Stimulated activated CD4-positive, alpha-beta T cell treated with anti-CD3 and anti-CD28 coated beads, Interleukin-15, amount 100 ng/mL, for 48 hours (primary cell): ENCODE measurements at places on chromosomes 2 and 18.

DNA sequence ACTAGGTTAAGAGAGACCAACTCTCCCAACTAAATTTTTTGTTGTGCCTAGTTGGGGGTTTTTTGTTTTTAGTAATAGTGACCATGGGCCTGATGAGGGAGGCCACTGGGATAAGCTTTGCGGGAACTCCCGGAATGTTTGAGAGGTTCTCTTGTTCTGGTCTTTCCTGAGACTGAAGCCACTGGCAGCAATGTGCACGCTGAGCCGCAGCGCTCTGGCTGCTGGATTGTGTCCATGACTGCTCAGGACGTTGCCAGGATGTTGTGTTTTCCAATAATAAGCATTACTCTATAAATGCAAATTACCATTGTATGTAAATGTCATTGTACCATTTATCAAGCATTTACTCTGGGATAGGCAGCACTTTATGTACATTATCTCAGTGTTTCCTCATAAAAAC, 126.1 kb downstream of the GALNT1 start:
- no peak for DNase-seq

- no peak for DNase-seq
Measured at GRCh38 chr2:12192762-12193161, 446.3 kb downstream of the LPIN1 start.

DNA sequence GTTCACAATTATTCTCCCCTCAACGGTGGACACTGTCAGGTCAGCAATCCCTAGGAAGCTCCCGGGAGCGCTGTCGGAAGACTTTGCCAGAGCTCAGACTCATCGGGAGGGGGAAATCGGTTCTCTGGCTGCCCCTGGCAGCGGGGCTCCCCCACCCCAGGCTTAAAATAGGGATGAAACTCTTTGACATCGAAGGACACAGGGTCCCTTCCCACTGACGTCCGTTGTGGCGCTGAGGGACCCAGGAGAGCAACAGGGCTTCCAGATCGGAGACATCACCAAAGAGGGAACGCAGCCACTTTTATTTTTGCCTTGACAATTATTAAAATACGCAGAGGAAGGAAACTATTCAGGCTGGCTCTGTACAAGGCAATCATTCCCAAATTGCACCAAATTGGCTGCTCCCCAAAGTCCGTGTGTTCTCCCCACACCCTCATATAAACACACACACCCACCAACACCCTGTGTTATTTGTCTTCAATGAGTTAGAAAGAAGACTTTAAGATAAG, 249.0 kb downstream of the CDH20 start:
- no peak for DNase-seq

- no peak for DNase-seq
Measured at GRCh38 chr2:74886811-74887210, 52.9 kb downstream of the HK2 start.

- no peak for DNase-seq
Measured at GRCh38 chr2:208064220-208064961, 39.1 kb upstream of the PLEKHM3 start.

DNA sequence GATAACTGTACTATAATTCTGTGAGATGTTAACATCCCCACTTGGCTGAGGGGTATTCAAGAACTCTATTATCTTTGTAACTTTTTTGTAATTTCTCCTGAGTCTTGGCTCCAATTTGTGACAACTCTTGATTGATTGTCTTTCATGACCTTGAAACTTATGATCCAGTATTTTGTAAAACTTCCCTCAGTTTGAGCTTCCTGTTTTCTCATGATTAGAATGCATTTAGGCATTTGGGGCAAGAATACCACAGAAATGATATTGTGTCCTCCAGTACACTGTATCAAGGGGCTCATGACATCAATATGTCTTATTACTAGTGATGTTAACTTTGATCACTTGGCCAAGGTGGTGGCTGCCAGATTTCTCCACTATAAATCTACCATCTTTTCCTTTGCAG, 37.4 kb downstream of the PNO1 start:
- no peak for DNase-seq

DNA sequence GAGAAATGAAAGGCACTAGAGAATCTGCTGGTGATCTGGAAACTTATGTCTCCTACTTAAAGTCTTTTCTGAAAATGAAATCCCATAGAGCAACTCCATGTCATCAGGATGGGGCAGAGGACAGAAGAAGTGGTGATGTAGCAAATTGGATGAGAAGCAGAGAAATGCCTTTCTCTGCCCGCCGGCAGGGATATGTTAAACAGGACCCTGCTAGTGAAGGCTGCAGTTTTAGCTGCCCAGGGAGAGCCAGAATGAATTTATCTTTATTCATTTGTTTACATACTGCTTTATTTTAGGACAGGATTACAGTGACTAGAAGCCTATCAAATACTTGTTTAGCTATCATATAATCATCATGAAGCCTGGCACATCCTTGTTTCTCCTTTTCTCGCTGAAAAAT, 247.0 kb downstream of the DOK6 start:
- DNase-seq, result no peak

DNA sequence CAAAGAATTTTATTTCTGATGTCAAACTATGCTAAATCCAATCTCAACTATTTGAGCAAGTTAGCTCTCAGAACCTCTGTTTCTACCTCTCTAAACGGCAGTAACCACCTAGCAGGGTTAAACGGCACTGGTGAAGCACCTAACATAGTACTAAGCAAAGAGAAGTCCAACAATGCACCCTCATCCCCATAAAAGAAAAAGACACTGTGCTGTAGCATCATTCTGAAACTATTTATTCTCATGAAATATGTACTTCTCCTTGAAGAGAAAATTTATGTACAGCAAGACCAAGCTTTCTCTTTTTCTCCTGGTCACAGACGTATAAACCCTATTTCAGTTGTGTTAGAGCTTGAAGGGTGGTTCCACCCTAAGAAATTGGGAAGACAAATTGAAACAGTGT, 4.8 kb downstream of the MEX3C start:
- no peak for DNase-seq

DNA sequence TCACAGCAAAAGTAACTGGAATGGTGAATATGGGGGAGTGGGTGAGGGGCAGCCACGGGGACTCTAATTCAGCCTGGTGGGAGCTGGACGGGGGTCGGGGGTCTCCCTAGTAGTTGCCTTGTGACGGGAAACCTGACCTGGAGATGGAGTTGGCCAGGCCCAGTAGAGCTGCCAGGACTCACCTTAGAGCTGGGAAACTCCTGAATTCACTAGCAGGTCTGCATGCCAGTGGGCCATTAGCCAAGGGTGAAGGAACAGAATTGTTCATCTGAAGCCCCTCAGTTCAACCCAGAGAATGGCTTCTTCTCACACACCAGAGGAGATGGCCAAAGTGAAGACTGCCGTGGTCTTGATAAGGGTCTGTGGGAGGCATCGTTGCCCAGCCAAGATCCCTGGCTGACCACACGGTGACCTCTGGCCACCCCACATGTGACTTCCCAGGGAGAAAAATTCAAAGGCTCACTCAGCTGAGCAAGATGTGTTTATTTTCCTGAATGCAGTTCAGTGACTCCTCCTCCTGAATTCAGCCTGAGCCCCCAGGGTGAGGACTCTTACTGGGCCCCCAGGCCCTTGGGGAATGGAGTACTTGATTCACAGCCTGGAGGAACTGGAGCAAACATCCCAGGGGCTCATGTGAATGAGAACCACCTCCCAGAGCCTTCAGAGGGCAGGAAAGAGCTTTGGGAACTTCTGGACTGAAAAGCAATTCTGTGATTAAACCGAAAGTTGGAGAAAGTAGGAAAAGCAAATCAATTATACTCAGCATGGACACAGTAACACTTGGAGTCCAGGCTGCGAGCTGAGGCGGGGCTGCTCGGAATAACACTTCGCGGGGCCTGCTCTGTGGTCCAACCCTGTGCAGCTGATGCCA, 25.2 kb downstream of the MOCOS start:
- DNase-seq, result no peak

GRCh38 chr2:189526241-189526640, 54.3 kb downstream of the SLC40A1 start:
- no peak for DNase-seq

DNA sequence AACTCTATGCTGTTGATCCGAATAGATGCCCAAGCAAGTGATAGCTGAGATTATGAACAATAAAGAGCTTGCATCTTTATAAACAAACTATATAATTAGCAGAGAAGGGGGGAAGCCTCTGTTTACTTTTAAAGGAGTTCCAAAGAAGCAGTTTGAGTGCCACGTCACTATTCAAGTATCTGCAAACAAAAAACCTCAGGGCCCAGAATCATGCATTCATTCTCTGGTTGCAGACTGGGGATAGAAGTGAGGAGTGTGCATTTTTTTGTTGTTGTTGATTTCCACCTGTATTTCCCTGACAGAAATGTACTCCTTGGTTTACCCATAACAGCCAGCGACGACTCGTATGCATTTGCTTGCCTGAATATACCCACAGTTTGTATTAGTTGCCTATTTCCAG, 264.3 kb downstream of the PTGR3 start:
- no peak for DNase-seq

GRCh38 chr2:237171881-237172280, 86.2 kb downstream of the COPS8 start:
- DNase-seq, result no peak

- no peak for DNase-seq
Measured at GRCh38 chr2:236558993-236559978, 10.3 kb upstream of the ACKR3 start.

DNA sequence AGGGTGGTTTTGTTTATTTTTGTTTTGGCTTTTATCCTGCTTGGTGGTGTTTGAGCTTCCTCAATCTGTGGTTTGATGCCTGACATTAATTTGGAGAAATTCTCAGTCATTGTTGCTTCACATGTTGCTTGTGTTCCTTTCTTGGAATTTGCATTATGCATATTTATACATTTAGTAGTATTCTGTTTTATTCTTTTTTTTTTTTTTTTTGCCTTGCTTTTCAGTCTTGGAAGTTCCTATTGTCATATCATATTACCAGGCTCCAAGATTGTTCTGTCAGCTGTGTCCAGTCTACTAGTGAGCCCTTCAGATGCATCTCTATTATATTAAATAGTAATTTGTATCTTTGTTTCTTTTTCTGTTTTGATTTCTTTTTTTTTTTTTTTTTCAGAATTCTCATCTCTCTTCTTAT, 77.0 kb downstream of the EPC2 start:
- no peak for DNase-seq

- DNase-seq, result no peak
Measured at GRCh38 chr2:85091838-85092237, 41.4 kb upstream of the TCF7L1 start.

DNA sequence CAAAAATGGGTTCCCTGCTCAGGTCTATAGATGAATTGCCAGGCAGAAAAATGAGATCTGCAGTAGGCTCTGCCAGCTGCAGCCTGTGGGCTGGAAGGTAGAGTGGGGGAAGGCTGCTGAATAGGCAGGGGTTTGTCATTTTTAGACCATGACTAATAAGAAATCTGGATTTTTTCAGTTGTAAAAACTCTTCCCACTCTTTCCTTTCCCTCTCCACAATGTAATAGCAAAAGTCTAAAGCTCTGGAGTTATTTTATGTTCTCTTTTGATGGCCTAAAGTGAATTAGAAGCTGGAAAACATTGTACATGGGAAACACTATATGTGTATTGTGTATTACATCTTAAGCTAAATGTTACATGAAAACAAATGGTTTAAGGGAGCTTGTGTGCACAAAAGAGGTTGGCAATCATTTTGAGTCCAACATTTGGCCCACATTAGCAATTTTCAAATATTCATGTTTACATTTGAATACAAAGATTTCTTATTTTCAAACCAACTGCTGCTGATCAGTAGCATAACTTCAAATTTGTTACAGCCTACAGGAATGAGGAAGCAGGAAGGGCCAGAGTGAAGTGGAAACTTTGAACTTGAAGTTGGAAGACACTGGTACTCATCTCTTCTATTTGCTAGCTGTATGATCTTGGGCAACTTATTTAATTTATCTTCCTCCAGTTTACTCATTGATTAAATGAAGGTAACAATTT, 407.1 kb downstream of the SLC4A3 start:
- no peak for DNase-seq

DNA sequence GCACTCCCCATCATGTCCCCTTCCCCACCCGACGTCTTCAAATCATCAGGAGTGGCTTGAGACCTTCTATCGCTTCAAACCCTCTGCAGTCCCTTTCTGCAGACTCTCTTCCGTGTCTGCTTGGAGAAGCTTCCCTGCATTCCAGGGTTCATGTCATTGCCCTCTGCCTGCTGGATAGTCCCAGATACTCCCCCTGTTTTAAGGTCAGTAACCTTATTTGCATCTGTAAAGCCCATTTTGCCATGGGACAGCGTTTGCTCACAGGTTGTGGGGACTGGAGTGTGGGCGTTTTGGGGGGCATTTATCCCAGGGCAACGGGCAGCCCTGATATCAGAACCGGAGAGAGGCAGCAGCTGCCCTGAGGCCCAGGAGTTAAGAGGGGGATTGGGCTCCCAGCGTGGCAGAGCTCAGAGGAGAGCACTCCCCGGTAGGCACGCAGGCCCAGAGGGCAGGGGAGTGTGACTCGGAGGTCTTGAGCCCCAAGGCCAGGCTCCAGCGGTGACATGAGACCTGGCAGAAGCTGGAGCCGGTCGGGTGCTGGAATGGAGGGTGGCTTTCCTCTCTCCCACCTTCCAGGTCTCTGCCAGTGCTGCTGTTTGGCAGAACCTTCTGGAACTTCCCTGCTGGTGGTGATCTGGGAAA, 73.8 kb downstream of the RTP5 start:
- no peak for DNase-seq

GRCh38 chr2:157735532-157735931, 106.9 kb upstream of the ACVR1C start:
- DNase-seq, result no peak

DNA sequence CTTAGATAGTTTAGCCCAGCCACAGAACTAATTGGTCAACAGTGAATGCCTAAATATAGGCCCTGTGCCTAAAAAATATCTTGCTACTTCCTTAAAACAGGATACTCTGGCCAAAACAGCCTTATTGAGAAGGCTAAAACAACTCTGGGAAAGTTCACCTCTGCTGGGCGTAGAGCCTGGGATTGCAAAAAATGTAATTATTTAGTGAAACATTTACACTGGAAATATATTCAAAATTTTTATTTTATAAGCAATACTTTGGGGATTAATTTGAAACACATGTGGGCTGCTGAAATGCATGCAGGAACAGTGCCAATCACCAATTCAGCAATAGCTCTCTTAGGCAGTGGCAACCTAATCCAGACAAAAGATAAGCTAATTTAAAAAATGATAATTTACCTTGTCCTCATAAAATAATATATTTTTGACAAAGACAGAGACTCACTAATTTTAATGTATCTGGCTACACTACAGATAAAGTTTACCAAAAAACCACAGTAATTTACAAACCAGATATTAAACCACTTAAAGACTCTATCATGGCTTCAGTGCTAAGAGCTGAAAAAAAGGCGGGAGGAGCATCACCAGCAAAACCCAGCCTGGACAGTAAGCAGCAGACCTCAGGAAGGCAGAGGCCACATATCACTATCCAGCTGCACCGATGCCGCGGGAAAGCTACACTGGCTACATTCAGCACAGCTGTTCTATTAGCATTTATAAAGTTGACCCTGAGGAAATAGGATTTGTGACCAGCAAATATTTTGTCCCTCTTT, 18.5 kb downstream of the TRAK2 start:
- no peak for DNase-seq

DNA sequence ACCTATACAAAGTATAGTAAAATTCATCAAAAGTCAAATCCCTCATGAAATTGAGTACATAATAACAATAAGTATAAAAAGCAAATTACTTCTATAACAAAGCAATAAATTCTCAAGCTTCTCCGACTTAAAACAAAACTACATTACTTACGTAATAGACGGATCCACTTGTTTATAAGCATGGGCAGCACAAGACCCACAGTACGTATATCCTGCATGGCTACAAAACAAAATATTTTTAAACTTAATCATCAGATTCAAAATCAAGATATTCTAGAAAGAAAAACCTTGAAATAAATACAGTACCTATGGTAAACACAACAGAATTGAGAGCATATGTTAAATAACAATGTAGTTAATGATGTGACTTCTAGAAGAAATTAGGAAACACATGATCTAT, 78.9 kb downstream of the MEMO1 start:
- no peak for DNase-seq
